ENCODE measurements at places on chromosomes 6 and 20.

DNA sequence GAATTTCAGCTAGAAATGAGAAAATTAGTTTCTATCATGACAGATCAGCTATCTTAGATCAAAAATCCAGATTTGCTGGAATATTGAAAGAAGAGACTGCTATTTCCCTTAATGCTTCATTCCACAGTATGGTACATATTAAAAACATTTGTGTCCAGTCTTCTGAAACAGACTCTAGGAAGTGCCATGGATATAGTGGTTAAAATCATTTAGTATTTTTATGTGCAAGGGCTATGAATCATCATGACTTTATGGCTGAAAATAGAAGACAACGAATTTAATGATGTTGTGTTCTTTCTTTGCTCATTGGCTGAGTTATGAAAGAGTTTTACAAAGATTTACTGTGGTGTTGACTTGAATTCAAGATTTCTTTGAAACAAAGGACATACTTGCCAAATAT, 146.6 kb downstream of the ANKRD60 start:
- H3K27me3 ChIP-seq = no peaks in the 10 kb centered on the region
- DNase-seq = peak; percentile 58
- H3K4me1 ChIP-seq = no peaks in the 10 kb centered on the region
- H3K36me3 ChIP-seq = no peaks in the 10 kb centered on the region

DNA sequence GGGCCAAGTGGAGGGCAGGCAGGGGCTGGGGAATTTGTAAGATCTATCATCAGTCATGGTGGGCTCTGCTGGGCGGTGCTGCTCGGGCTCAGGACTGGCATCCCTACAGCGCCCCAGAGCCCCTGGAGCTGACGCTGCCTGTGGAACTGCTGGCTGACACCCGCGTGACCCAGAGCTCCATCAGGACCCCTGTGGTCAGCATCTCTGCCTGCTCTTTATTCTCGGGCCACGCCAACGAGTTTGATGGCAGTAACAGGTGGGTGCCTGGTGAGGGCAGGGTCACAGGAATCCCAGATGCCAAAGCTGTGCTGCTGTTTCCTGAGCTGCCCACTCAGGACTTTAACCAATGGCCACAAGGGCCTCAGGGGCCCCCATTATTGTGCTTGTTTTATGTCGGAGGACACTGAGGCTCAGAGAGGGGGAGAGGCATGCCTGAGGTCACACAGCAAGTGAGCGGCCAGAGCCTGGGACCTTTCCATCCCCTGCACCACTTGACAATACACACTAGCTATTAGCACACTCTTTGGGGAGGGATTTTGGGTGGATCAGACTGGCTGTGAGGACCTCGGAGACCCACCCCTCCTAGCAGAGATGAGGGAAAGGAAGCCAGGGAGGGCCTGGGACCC, 6.3 kb downstream of the BPIFB2 start:
- no peaks in the 10 kb centered on the region for H3K36me3 ChIP-seq
- no peaks in the 10 kb centered on the region for H3K4me1 ChIP-seq
- DNase-seq = no peak
- H3K27me3 ChIP-seq = peaks cover 3% of the 10 kb centered on the region
- no peak overlapping the region for H3K27ac ChIP-seq

DNA sequence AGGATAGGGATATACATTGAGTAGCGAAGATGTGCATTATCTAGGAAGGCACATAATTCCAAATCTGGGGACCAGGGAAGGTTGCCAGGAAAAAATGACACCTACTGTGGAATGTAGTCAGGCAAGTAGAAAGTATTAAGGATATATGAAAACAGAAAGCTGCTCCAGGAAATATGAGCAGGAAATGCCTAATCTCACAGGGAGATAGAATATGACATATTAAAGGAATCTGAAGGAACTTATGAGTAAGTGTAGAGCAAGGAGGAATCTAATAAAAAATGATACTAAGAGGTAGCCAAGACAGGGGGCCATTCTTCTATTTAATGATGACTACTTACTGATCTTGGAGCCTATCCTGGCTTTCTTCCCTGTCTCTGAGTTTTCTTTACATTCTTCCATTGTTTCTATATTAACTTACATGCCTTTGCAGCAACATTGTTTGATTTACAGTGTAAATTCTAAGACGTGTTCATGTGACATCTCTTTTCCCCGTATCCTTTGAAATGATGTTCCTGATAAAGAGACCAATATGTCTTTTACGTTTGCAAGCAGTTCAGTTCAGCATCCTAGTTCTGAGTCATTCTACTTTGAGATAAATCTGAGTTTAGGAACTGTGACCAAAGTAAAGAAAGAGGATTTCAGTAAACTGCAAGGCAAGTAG, 58.6 kb downstream of the TINAG start:
- DNase-seq = no peak
- no peaks in the 10 kb centered on the region for H3K36me3 ChIP-seq
- no peak overlapping the region for H3K4me3 ChIP-seq
- H3K4me1 ChIP-seq = no peaks in the 10 kb centered on the region

- no peaks in the 10 kb centered on the region for H3K27me3 ChIP-seq
- no peak overlapping the region for H3K4me3 ChIP-seq
- no peaks in the 10 kb centered on the region for H3K36me3 ChIP-seq
- no peak for DNase-seq
- no peak overlapping the region for H3K27ac ChIP-seq
- H3K4me1 ChIP-seq = peaks cover 18% of the 10 kb centered on the region
These were observed 9.0 kb downstream of the CCDC167 start for GRCh38 chr6:37490536-37491170.

DNA sequence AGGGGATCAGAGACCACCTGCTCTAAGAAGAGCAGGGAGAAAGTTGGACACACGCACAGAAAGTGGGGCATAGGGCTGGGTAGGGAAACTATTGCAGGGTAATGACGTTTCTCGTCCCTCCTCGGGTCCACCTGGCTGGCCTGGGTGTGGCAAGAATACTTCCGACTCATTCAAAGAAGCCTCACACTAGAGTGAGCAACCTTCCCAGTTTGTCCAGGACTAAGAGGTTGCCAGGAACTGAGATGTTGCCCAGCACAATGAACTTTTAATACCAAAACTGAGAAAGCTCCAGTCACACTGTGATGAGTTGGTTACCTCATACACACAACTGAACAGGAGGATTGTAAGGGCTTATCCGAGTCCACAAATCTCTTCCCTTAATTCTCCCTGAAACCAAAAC, 74.5 kb upstream of the ADGRF1 start:
- no peak for DNase-seq
- H3K4me3 ChIP-seq = no peak overlapping the region
- no peaks in the 10 kb centered on the region for H3K27me3 ChIP-seq
- H3K4me1 ChIP-seq = peaks cover 2% of the 10 kb centered on the region

Data from cardiac muscle cell (in vitro differentiated cells and primary cell).